Neuronal stem cell (in vitro differentiated cells): ENCODE measurements at places on chromosomes 3 and 15.

GRCh38 chr15:88932271-88932874 lies 19.2 kb upstream of the MFGE8 start:
- DNase-seq = no peak

DNA sequence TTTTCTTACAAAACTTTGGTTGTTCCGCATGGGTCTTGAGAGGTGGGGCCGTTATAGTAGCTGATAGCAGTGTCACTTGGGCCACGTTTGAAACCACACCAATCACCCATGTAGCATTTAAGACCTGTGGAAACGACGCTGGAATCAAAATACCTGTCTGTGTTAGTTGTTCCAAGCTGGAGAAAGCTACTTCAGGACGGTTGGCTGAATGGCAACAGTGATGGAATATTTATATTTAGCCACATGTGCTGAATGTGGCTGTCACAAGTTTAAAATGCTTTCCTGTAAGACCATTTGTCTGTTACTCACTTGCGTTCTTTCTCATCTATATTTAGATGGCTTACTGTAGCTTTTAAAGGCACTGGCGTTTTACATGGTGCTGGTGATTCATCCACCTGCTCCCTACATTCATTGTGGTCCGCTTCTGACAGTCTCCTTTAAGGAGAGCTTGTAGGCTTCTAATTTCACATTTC lies 1.4 kb downstream of the DNAJA4 start:
- DNase-seq = no peak

GRCh38 chr3:5095886-5096285 lies 26.2 kb upstream of the ARL8B start:
- DNase-seq = peak; percentile 33

DNA sequence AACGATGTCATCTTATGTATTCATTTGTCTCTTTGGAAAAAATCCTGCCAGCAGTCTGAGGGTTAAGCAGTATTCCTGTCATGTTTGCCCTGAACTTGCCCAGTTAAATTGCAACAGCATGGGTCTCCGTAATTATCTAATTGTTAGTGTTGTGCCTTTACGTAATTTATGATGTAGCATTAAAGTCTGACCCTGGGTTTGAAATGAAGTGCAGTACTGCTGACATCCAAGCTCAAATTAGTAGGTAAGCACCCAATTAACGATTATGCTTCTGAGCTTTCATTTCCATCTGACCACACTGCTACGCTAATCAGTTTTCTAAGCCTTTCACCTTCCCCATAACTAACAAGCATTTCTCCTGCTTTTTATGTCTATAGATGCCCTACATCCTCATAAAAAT lies 241.8 kb downstream of the ARRDC4 start:
- no peak for DNase-seq

- no peak for DNase-seq
These were observed 47.3 kb downstream of the EIF3J start for GRCh38 chr15:44584162-44584749.

DNA sequence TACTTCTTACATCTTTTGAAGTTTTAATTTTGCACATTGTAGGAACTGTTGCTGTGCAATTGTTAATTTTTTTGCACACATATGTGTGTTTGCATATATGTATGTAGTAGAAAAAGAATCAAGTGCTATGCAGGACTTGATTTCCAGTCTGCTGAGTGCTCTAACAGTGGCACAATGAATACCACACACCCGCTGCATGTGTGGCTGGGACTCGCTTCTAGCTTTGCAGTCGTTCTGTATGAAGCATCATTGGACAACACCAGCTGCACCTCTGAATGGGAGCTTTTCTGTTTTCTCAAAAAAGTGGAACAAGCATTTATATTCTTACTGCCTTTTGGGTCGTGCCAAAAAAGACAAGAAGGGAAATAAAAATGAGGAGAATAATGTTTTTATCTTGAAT lies 564.7 kb downstream of the FOXP1 start:
- no peak for DNase-seq

- DNase-seq = no peak
These were observed 3.0 kb upstream of the HDGFL3 start for GRCh38 chr15:83210619-83211018.

DNA sequence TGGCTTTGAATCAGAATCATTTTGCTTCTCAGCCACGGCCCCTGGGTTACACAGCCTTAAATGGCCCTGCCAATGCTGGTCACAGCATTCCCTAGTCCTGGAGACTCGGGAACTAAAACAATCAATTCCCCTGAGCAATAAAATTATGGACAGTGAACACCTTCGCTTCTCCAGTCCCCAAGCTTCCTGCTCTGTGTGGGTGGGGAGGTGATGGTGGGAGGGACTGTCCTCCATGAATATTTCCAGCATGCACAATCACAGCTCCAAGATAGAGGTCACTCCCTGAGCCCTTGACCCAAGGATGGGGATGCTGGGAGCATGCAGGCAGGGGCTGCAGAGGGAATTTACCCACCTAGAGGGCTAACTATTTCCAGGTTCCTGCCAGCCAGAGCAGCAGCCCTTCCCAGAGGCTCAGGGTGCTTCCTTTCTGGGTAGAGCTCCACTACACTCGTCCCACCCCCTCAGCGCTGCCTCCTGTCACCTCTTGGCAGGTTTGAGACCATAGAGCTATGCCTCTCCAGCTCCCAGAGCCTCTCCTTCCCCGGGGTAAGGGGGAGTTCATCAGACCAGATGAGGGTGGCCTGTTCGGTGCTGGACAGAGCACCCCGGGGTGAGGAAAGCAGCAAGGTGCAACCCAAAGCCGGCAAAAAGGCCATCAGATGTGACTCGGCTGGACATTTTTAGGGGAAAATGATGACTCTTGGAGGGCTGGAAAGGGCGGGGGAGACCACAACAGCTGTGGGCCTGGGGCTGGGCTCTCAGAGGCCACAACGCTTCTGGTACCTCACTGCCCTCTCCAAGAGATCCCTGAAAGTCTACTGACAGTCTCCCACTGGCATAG lies 14.5 kb upstream of the CCDC33 start:
- DNase-seq = no peak

DNA sequence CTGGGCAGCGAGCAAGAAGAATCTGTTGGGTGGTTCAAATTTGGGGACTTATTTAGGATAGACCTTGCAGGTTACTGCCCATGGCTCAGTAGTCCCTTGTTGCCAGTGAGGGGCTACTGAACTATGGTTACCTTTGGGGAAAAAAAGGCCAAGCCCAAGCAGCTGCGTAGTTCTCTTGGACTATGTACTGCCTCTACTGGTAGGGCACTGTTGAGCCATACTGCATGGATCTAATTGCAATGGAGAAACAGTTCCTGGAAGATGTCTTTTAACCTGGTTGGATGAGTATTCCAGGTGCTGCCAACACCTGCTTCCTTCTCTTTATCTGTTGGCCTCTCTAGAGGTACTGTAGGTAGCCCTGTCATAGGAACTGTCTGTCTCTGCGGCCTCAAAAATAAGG lies 671.9 kb upstream of the CBLB start:
- no peak for DNase-seq

DNA sequence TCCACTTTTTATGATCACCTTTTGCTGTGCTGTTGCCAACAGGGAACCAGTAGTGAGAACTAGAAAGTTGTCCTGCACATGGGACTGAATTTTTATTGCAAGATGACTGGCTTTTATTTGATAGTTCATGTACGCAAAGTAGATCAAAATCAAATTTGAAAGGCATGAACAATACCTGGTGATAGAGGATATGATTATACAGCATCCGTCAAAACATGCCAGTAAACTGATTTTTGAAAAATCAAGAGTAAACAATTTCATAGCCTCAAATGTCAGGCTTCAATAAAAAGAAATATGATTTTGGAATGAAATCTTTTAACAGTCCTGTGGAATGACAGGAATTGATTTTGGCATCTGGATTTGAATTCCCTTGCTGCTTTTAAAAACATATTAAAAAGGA lies 219.6 kb upstream of the LRRN1 start:
- DNase-seq = no peak

- DNase-seq = no peak
These were observed 81.9 kb downstream of the CCK start for GRCh38 chr3:42183991-42184632.

DNA sequence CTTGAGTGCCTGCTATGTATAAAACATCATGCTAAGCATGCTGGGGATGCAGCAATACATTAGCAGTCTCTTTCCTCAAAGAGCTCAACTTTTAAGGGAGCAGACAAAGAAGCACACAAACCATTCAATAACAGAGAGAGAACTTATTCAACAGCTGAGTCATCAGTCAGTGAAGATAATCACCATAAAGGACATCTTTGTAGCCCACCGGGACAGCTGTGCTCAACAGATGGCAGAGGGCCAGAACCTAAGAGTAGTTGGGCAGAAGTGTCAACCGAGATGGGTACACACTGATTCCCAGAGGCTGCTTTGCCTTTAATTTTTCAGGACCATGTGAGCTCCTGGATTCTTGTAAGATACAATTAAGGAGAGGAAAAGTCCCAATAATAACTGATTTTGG lies 4.2 kb upstream of the RAB8B start:
- DNase-seq = no peak

DNA sequence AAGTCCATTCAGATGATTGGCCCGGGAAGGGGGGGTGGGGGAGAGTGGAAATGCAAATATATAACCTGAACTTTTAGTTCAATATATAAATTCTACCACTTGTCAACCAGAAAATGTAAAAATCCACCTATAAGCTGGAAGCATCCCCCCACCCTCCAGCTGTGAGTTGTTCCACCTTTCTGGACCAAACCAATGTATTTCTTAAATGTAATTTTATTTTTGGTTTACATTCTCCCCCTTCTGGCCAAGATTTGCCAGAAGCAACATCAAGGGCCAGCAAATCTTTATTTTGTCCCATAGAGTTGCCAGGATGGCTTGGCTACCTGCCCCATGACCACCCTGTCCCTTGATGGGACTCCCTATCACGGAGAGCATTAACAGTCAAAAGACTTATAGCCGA lies 545.7 kb downstream of the TBL1XR1 start:
- DNase-seq = no peak

DNA sequence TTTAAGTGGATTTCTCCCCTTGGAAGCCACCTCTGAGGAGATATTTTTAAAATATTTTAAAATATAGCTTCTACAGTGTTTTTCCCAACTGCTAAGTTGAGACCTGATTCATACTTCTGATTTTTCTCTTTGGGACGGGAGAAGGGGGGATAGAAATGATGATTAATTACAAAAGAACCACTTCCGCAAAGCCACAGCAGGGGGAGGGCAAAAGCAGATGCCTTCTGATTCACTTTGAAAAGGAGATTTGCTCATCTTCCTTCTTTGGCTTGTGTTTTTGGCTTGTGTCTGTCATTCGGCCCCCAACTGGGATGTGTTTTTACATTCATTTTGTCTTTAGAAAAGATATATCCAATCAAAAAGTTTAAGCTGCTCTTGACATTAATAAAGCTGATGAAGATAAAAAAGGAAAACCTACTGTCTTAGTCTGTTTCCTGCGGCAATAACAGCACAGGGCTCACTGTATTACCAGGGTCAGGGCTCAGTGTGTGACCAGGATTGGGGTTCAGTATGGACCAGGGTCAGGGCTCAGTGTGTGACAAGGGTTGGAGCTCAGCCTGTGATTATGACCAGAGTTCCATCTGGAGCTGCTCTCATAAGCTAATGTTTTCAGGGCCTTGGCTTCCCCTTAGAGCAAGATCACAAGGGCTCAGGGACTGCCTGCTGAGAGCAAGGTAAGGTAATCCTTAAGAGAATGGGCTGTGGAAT lies 223.2 kb downstream of the MTHFS start:
- DNase-seq = no peak
